ENCODE measurements at places on chromosomes 2 and 18.

GRCh38 chr2:240232961-240233884 is 92.8 kb upstream of the OTOS start:
- peak; percentile 65 for DNase-seq

DNA sequence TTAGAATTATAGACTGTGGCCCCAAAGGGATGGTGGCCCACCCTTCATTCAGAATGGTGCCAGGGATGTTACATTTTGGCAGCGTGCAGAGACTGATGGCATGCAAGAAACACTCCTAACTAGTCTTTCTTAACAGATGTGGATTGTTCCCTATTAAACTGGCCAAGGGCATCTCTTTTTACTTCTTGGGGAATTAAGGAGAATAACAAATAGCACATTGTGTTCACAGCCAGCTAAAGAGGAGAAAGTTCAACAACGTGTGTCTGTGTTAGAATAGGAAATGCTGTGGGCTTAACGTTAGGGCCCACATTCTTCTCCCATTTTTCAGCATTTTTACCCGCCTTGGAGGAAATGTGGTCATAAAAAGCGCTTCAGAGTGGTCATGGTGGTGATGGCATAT is 404.8 kb downstream of the CDH2 start:
- DNase-seq: no peak

DNA sequence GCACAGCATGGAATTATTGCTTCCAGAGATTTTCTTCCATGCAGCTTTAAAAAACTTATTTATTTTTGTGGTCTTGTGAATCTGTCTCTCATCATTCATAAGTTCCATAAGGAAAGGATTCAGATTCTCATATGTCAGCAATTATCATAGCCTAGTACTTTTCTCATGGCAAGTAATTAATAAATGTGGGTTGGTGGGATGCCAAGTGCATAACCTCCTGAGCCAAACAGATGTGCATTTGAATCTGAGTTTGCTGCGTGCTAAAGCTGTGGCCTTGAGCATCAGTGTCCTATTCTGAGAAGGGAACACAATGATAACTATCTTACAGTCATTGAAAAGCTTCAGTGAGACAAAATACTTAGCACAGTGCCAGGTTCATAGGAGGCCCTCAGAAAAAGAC is 331.9 kb downstream of the PDE11A start:
- DNase-seq: no peak

- DNase-seq: no peak
Observed at GRCh38 chr2:62731275-62731674, 25.8 kb downstream of the EHBP1 start.

- DNase-seq: no peak
Observed at GRCh38 chr2:2938481-2938880, 439.1 kb downstream of the EIPR1 start.

Data from stimulated activated CD4-positive, alpha-beta T cell treated with anti-CD3 and anti-CD28 coated beads, Interleukin-12 subunit alpha, Interleukin-12 subunit beta, amount 100 ng/mL, for 48 hours (primary cell).